Pulmonary artery endothelial cell (primary cell): ENCODE measurements at places on chromosomes 3 and 15. TPM values are rescaled to one million over a fixed set of nuclear protein-coding genes. Genes with fewer than 3 reads are reported as not detected.

DNA sequence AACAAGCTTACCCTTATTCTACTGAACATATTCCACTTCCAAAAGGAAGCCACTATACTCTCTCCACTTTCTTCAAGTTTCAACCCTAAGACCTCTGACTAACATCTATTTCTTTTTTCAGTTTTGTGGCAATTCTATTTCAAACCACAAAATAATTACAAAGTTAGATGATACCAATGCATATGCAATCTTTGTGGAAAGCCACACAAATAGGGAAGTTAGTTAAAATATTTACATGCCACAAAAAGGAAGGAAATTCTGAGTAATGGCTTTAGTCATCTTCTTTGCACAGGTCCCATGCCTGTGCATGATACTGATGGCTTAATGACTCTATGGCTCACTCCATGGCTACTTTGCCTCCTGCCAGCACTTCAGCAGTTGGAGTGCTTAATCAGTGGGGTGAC, 57.0 kb upstream of the MCTP2 start:
- DNase-seq: no peak

DNA sequence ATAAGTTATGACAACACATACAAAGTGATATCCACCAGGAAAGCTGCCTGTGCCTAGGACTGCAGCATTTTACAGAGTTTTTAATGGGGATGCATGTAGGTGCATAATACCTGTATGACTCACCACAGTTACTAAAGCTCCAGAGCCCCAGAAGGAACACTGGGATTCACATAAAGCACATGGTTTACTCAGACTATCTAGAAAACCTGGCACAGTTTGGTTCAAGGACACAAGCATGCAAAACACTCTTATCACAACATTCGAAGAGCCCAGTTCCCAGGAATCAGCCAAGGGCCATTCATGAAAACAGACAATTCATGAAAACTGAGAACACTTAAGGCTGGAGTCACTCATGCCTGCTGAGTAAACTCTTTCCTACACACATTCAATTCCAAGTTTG, 261.0 kb downstream of the PYDC2 start:
- no peak for DNase-seq

DNA sequence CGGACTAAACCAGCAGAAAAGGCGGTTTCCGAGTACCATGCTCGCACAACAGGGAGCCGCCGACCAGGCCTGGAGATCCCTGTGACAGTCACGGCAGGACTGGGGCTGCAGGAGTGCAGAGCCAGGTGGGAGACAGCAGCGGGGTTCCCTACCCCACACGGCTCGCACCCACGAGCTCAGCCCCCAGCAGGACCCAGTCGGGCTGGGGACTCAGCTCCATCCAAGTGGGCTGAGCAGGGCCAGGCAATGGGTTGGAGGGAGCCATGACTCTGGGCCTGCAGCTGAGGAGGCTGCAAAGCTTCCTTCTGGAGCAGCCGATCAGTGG, 15.8 kb downstream of the XXYLT1 start:
- no peak for DNase-seq

DNA sequence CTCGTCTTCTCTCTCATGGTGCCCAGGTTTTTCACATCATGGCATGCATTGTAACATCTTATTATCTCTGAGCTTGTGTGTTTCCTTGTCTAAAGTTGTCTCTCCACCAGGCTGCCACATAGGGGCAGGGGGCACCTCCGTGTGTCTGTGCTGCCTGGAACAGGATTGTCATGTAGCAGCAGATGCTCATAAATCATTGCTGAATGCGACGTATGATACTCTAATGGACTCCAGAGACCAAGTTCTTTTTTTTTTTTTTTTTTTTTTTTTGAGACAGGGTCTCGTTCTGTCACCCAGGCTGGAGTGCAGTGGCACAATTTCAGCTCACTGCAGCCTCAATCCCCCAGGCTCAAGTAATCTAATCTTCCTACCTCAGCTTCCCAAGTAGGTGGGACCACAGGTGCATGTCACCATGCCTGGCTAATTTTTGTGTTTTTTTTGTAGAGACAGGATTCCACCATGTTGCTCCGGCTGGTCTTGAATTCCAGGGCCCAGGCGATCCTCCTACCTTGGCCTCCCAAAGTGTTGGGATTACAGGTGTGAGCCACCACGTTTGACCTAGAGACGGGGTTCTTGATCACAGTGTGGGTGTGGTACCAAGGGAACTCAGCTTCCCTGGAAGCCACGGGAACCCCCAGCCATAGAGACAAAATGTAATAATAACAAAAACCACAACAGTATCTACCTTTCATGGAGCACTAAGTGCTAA, 4.7 kb upstream of the DNASE1L3 start:
- DNase-seq: no peak

GRCh38 chr15:61157933-61158332, 71.2 kb downstream of the RORA start:
- no peak for DNase-seq

DNA sequence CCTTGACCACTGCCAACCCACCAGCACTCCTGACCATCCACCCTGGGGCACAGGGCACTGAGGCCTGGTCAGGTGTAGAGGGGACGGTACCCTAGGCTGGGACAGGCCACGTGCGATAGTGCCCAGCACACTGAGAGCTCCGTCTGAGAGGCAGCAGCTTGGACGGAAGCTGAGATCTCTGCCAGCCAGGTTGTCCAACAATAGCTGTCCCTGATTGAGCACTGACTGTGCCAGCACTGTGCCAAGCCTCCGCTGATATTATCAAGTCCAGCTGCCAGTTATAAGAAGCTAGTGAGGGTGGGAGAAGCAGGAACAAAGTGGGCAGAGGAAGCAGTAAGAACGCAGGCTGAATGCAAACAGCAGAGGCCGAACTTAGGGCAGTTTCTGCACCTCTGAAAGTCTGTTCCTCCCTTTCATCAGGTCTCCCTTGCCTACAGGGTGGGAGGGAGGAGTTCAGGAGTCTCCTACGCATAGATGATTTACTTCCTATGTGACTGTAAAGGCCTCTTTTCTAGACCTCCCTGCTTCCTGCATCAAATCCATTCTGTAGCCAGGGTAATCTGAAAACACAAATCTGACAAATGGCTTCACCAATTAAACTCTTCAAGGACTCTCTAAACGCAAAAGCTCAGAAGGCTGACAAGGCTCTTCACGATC, 29.7 kb downstream of the MRPS11 start:
- DNase-seq: no peak

GRCh38 chr3:100634493-100635272, 25.3 kb downstream of the ADGRG7 start:
- no peak for DNase-seq

DNA sequence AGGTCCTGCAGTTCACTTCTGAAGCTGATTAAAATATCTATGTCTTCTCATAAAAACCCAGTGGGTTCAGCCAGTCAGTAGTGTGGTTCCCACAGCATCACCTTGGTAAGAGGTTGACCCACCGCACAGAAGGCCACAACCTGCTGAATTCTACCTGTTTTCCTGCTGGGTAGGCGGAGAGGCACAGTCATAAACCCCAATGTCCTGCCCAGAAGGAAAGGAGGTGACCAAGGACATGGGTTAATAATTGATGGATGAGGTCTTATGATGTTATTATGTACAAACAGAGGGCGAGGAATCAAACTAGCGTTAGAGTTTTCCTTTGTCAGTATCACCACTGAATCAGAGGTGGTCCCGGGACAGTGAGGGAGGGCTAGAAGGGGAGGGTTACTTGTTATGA, 27.8 kb downstream of the CA12 start:
- DNase-seq: no peak

DNA sequence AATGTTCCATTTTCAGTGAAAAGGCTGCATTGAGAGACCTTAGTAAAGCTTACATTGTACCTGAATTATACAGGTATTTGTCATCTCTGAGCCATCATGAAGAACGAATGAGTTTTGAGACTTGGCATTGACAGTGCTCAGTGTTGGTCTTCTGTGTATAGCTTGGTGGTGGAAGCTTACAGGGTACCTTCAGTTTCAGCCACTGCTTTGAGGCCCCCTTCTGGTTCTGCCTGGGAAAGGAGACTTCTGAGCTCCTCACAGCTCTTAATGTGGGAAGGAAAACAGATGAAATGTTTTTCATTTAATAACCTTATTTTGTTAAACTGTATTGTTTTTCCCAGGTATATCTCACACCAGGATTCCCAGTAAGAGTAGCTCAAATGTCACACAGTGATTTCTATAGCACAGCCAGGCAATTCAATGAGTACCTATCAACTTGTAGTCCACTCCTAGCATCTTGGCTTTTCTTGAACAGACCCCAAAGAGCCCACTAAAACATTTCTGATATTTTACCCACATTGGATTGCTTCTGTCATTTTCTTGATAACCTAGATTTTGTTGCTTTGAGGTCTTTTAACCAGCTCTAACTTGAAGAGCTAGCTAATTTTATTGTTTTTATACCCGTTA, 5.6 kb downstream of the SERPINI1 start:
- DNase-seq: no peak

GRCh38 chr3:10977892-10978510, 14.5 kb upstream of the SLC6A1 start:
- no peak for DNase-seq

DNA sequence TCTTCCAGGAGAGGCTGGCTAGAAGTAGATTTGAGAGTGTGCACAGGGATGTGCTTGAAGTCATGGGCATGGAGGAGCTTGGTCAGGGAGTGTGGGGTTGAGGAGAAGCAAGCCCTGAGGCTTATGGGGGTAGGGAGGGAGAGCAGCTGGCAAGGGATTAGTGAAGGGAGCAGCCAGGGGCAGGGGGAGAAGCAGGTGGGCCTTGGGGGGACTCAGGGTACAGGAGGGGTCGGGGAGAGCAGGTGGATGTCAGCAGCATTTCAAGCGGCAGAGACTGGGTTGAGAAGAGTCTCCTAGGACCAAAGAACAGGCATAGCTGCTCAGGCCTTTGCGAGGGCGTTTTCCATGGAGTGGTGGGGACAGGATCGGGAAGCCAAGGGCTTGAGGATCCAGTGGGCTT, 3.4 kb upstream of the LMAN1L start:
- DNase-seq: no peak

DNA sequence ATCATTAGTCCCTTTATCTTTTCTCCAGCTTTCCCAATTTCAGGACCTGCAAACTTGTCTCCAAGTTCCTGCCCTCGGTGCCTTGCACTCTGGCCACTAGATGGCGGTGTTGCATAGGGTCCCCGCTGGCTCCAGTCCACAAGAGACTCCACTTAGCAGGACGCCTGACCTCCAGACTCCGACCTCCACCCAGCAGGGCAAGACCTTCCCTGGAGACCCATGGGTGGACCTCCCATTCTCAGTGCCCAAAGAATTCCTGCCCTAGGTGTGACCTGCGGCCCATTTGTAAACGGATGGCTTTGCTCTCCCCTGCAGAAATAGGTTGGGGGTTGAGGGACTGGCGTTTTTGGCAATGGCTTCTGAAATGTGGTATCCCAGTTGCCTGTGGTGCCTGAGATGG, 82.6 kb downstream of the LSM3 start:
- DNase-seq: peak; percentile 51

- no peak for DNase-seq
Measured at GRCh38 chr3:34292605-34293300, 494.3 kb downstream of the PDCD6IP start.

DNA sequence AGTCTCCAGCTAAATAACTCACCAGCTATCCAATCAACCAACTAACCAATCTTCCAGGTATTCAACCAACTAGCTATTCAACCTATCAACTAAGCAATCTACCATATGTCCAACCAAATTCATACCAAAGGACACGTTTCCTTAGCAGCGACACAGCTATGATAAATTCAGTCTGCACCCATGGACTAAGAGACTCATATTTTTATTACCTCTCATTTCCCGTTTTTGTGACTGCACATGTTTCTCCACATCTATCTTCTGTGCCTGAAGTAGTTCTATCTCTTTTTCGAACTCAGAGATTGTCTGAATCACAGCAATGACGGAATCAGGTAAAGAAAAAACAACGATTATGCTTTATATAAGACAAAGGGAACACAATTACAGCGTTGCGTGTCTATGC, 34.0 kb upstream of the GNB5 start:
- DNase-seq: no peak

DNA sequence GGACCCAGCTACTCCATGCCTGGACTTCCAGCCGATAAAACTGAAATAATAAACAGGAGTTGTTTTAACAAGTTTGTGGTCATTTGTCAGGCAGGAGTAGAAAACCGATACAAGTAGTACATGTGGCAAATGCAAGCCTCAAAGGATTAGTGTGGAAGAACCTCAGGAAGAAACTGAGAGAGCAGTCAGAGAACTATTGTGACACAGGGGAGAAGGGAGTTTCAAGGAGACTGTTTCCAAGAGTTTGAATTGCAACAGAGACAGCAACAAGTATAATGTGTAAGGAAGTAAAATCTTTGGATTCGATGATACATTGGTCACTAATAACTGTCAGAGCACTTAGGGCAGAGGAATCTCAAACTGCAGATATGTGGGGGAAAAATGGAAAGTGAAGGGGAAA, 450.6 kb upstream of the ARHGEF26 start:
- DNase-seq: no peak

DNA sequence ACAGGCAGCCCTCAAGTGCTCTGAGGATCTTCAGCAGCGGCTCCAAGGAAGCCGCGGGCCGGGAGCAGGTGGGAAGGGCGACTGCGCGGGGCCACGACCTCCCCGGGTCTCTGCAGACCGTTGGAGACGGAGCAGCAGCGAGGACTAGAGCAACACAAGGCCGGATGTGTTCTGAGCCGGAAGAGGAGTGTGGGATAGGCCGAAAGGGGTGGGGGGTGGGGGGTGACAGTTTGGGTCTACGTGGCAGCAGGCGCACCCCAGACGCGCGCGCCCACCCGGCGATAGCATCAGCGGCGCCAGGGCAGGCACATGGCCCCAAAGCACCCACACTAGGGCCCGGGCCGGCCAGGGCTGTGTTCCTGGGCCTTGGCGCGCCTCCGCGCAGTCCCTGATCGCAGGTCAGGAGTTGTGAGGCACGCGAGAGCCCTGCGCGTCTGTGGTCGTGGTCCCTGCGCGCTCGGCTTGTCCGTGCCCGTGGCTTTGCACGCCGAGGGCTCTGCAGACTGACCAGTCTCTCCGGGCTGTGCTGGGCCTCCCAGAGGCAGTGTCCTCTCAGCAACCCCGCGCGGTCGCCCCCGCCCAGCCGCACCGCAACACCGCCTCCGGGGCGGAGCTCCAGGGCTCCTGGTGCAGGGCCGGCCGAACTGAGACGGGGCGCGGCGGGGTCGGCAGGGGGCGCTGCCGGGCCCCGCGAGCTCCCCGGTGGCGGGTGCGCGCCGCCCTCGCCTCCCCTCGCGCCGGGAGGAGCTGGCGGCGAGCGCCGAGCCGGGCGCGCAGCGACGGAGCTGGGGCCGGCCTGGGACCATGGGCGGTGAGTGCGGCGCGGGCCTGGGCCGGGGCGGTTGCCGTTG, at the start of gene PXYLP1:
TSS of gene PXYLP1 (plus strand) at position 725 of the 851 bp plus-strand sequence. CDS start 28,351 bp downstream, outside the sequence.
- peak; percentile 20 for DNase-seq

The PAQR9 gene
- not detected in 2 replicates for total RNA-seq

The NAALADL2 gene
- total RNA-seq: 1.8 and 3.4 TPM in 2 replicates

The MAP6D1 gene
- total RNA-seq: 2.2 and 2.9 TPM in 2 replicates

The ARMC8 gene
- total RNA-seq: 50.5 and 68.1 TPM in 2 replicates

The ATP10A gene
- not detected in 2 replicates for total RNA-seq

The PROK2 gene
- total RNA-seq: not detected in 2 replicates

The LRRC3B gene
- not detected in 2 replicates for total RNA-seq

The GP5 gene
- total RNA-seq: 0.07 TPM in 2 replicates

The KNG1 gene
- not detected in 2 replicates for total RNA-seq

The C3orf20 gene
- total RNA-seq: not detected in 2 replicates

The HTR3E gene
- not detected in 2 replicates for total RNA-seq

The C2CD4B gene
- total RNA-seq: 9.2 and 32.5 TPM in 2 replicates
